Panc1 (cell line): ENCODE measurements at places on chromosomes 13 and 19. TPM values are rescaled to one million over a fixed set of nuclear protein-coding genes. Genes with fewer than 3 reads are reported as not detected.
A peak's percentile ranks its signal among the peaks of the same experiment; 100 is the strongest.

The NAPSA gene
- 2.5 TPM for total RNA-seq

The NALCN gene
- 10.9 TPM for total RNA-seq

The LPAR2 gene
- 16.0 TPM for total RNA-seq

The JAK3 gene
- 2.1 TPM for total RNA-seq

The FCAR gene
- total RNA-seq: not detected

The LYPD5 gene
- 0.87 TPM for total RNA-seq

The SYT5 gene
- 3.2 TPM for total RNA-seq

The MAST1 gene
- total RNA-seq: 3.1 TPM

The CGB2 gene
- total RNA-seq: not detected

The ELANE gene
- 0.57 TPM for total RNA-seq

The RFC3 gene
- 19.0 TPM for total RNA-seq

DNA sequence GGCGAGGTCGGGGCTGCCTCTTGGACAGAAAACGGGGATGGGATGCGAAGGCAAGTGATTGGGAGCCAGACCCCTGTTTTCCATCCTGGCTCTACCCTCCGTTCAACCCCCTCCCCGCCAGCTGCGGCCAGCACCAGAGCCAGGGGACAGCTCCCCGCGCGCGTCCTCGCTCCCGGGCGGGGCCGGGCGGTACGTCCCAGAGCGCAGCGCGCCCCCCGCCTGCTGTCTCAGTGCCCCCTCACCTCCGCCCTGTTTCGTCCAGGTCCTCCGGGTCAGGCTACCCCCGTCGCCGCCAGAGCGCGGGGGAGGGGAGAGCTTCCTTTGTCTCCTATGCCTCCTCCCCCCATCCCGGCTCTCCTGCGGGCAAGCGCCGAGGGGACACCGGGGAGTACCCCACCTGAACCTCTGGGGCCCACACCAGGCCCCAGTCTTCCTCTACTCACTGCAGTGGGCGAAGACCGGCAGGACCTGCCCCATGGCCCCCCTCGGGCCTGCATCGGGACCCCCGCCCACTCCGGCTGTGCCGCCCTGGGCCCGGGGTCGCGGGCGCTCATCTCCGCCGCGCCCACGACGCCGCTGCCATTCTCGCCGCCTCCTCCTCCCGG is 396 bp downstream of the RTN2 start:
- peaks cover 3% of the 10 kb centered on the region; the same call in 1 of the 2 replicates for H3K4me1 ChIP-seq
- H3K36me3 ChIP-seq: no peaks in the 10 kb centered on the region
- no peaks in the 10 kb centered on the region for H3K27me3 ChIP-seq
- H3K4me3 ChIP-seq: peak overlapping the region; percentile 59
- DNase-seq: no peak

- H3K4me1 ChIP-seq: no peaks in the 10 kb centered on the region
- H3K27ac ChIP-seq: no peak overlapping the region
- H3K36me3 ChIP-seq: no peaks in the 10 kb centered on the region
Observed at GRCh38 chr19:5097331-5097930, 128.5 kb downstream of the KDM4B start.

DNA sequence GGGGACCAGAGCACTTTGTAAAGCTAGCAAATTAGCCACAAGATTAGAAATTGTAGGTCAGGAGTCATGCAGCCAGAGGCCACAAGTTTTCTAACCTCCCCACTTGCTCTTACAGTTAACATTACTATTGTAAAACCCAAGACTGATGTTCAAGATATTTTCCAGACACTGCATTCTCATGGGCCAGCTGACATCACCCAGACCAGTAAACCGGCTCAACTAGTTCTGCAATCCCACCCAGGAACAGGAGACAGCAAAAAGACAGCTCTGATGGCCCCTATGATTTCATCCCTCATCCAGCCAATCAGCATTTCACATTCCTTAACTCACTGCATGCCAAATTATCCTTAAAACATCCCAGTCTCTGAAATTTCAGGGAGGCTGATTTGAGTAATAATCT is 178.5 kb downstream of the PRR20E start:
- H3K27me3 ChIP-seq: no peaks in the 10 kb centered on the region
- H3K4me1 ChIP-seq: no peaks in the 10 kb centered on the region
- DNase-seq: no peak
- H3K36me3 ChIP-seq: no peaks in the 10 kb centered on the region
- no peak overlapping the region for H3K4me3 ChIP-seq

- no peak overlapping the region; the same call in 1 of the 2 replicates for H3K27ac ChIP-seq
- no peaks in the 10 kb centered on the region for H3K36me3 ChIP-seq
- H3K4me1 ChIP-seq: peaks cover 22% of the 10 kb centered on the region
- no peak for DNase-seq
- no peak overlapping the region for H3K4me3 ChIP-seq
- H3K27me3 ChIP-seq: no peaks in the 10 kb centered on the region
Observed at GRCh38 chr19:45765702-45766295, 3.3 kb downstream of the SIX5 start.

GRCh38 chr13:111668451-111668850 is 348.0 kb downstream of the TEX29 start:
- H3K36me3 ChIP-seq: no peaks in the 10 kb centered on the region
- no peaks in the 10 kb centered on the region for H3K27me3 ChIP-seq
- no peaks in the 10 kb centered on the region for H3K4me1 ChIP-seq

DNA sequence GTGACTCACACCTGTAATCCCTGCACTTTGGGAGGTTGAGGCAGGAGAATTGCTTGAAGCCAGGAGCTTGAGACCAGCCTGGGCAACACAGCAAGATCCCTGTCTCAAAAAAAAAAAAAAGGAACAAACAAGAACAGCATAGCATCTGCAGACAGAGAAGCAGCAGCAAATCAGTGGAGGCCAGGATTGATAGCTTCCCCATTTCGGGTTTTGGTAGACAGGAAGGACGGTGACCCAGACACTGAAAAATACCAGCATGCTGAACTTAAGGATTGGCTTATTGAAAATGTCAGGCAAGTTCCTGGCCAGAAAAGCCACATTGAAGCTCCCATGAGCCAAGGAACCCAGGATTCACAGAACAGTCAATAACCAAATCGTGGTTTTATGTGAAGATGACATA is 3.0 kb downstream of the ZNF490 start:
- no peak for DNase-seq
- H3K4me3 ChIP-seq: no peak overlapping the region
- H3K36me3 ChIP-seq: peaks cover 5% of the 10 kb centered on the region; the same call in 1 of the 2 replicates

- H3K36me3 ChIP-seq: no peaks in the 10 kb centered on the region
- no peak overlapping the region for H3K27ac ChIP-seq
- DNase-seq: no peak
- H3K4me1 ChIP-seq: no peaks in the 10 kb centered on the region
Observed at GRCh38 chr13:34114581-34114980, 296.6 kb downstream of the RFC3 start.

DNA sequence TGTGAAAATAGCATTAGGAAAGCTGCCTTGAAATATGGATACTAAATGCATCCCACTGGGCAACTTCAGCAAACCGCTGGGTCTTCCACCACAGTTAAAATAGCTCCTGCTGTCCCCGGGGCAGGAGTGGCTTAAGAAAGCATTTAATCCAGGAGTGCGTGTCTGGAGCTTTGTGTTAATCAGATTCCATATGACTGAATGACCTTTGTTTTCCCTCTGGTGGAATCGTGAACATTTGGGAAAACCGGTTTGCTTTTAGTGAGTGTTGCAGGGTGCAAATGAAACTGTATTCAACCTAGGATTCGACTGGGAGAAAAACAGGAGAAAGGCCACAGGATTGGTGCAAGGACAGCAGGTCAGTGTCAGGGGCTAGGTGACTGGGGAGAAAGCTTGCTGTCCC is 237.6 kb upstream of the MAB21L1 start:
- DNase-seq: no peak
- no peak overlapping the region for H3K4me3 ChIP-seq
- no peaks in the 10 kb centered on the region for H3K36me3 ChIP-seq
- H3K4me1 ChIP-seq: 0 out of 2 replicates have a peak, but pooled peaks cover 4% of the 10 kb centered on the region

GRCh38 chr13:110916301-110917142 is 1.7 kb upstream of the ANKRD10 start:
- H3K4me3 ChIP-seq: peak overlapping the region; percentile 61; the same call in 1 of the 2 replicates
- H3K4me1 ChIP-seq: peaks cover 16% of the 10 kb centered on the region
- no peak for DNase-seq
- H3K27ac ChIP-seq: peak overlapping the region; percentile 94; the same call in 1 of the 2 replicates

- no peaks in the 10 kb centered on the region for H3K4me1 ChIP-seq
- no peaks in the 10 kb centered on the region for H3K27me3 ChIP-seq
- H3K36me3 ChIP-seq: no peaks in the 10 kb centered on the region; the same call in 1 of the 2 replicates
- no peak for DNase-seq
- no peak overlapping the region for H3K27ac ChIP-seq
Observed at GRCh38 chr13:95716231-95716630, 39.3 kb downstream of the DNAJC3 start.
